ENCODE measurements at places on chromosomes 1 and 21. TPM values are rescaled to one million over a fixed set of nuclear protein-coding genes. Genes with fewer than 3 reads are reported as not detected.

DNA sequence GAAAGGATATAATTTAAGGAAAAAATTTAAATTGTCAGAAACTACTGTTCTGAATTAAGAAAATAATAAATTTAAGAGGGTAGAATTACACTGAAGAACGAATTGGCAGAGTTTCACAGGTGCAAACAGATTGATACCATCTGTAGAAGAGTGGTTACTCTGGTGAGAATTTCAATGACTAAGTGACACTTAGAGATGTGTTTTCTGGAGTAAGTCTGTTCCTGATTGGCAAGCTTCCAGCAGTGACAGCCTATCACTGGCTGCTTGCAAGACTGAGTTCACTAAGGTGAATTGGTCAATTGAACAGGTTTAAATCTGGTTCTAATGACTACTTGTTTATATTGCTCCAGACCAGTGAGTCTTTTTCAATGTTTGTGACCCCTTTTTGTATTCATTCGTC, 838.2 kb upstream of the RGS18 start:
- H3K27me3 ChIP-seq, result no peaks in the 10 kb centered on the region
- H3K4me1 ChIP-seq, result no peaks in the 10 kb centered on the region
- no peaks in the 10 kb centered on the region for H3K36me3 ChIP-seq

NBPF4 gene
- 0.97 TPM for total RNA-seq

- H3K4me3 ChIP-seq, result no peak overlapping the region
- H3K27me3 ChIP-seq, result no peaks in the 10 kb centered on the region
- H3K4me1 ChIP-seq, result peaks cover 43% of the 10 kb centered on the region
- H3K36me3 ChIP-seq, result peaks cover 11% of the 10 kb centered on the region
Measured at GRCh38 chr21:41366522-41367151, 4.8 kb downstream of the MX2 start.

SFN gene
- 0.62 TPM for total RNA-seq

PDZK1IP1 gene
- total RNA-seq, result not detected

PGLYRP3 gene
- not detected for total RNA-seq

DNA sequence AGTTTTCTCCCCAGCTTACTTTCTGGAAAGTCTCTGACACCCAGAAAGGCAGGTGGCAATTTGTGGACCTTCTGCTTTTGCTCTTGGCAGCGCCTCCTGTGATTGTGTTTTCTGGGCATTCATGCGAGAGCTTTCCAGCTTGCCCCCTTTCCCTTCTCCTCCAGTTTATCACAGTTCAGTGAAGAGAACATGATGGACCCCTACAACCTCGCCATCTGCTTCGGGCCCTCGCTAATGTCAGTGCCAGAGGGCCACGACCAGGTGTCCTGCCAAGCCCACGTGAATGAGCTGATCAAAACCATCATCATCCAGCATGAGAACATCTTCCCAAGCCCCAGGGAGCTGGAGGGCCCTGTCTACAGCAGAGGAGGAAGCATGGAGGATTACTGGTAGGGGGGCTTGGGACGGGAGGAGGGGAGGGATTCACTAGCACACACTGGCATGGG, 24.3 kb upstream of the IKBKE start:
- peaks cover 5% of the 10 kb centered on the region for H3K4me1 ChIP-seq
- no peak overlapping the region for H3K4me3 ChIP-seq
- no peak overlapping the region for H3K27ac ChIP-seq
- H3K36me3 ChIP-seq, result peaks cover 62% of the 10 kb centered on the region
- no peak for DNase-seq
- H3K27me3 ChIP-seq, result no peaks in the 10 kb centered on the region

DNA sequence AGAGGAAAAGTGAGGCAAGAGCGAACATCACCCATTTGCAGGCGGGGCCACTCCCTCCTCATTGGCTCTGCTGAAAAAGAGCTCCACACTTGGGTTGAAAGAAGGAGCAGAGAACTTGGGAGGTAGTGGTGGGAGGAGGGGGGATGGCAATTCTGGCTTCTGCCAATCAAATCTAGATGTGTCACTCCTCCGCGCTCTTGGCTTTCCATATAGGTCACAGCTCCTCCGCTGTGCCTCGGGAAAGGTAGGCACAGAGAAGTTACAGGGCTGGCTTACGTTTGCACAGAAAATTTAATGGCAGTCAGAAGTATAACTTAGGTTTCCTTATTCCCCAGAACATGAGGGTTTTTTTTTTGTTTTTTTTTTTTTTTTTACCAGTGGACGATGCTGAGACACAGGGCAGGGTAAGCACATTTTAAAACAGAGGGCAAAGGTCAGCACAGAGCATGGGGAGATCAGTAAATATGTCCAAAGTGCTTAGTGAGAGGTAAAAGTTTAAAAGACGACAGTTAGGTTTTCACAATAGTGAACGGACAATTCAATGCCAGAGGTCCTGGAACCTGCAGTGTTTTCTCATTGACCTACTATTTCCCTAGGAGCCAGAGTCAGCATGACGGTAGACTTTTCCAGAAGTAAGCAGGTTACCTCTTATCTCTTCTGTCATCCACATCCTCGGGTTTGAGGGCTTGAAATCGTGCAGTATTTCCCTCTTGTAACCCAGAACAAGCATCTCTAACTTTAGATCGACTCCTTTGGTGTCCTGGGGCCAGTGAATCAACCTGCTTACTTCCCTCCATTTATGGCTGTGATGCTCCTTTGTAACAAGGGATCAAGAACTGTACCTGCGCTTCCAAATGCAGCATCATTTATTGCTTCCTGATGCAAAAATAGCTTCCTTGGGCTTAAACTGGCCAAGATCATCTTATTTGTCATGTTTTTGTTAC, 258.9 kb upstream of the PROX1 start:
- no peak for DNase-seq
- no peaks in the 10 kb centered on the region for H3K27me3 ChIP-seq
- H3K4me3 ChIP-seq, result no peak overlapping the region
